Epithelial cell of proximal tubule (primary cell): ENCODE measurements at places on chromosomes 12 and 14.

DNA sequence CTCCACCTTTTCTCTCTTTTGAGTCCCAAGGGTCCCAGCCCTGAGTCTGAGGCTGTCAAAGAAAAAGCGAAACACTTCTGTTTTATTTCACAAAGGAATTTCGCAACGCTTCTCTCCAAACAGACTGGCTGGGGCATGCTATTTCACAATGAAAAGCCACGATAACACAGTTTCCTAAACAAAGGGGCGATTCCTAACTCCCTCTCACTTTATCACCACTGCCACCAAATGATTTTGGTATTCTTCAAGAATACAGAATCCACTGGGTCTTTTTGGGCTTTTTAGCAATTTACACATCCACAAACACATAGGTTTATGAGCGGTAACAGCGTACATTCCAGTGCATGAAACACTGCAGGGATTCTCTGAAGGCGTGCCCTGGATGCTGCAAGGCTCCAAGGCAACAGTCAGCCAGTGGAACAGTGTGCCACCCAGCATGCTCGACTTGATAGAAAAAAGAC is 161.2 kb downstream of the DAD1 start:
- DNase-seq: no peak

GRCh38 chr12:111066744-111067437 is 146.5 kb upstream of the MYL2 start:
- DNase-seq: no peak

- DNase-seq: no peak
Observed at GRCh38 chr12:104586351-104586919, 129.7 kb downstream of the CHST11 start.

DNA sequence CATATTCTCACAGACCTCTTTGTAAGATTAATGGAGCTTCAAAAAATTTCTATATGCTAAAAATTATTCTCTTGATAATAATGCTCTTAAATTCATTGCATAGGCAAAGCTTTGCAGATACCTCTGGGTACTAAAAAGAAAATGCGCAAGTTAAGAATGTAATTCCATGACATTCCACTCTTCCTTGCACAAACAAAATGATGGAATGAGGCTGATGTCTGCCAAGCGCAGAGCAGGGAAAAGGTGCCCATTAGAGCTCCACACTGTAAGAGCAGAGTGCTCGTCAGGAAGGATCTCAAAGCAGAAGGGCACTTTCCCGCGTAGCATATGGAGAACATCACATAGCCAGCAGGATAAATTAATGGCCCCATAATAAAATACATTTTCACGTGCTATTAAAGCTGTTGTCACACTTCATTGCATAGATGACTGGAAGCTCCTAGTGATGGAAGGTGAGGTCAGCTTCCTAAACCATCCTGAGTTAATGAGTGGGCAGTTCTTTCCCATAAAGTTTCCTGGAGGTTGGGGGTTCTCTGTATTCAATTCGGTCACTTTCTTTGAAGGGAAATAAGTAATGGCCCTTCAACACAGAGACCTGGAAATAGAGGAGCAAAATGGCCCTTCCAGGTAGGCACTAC is 1058.9 kb downstream of the GALC start:
- no peak for DNase-seq

- DNase-seq: no peak
Observed at GRCh38 chr14:39939023-39939422, 506.8 kb upstream of the FBXO33 start.

DNA sequence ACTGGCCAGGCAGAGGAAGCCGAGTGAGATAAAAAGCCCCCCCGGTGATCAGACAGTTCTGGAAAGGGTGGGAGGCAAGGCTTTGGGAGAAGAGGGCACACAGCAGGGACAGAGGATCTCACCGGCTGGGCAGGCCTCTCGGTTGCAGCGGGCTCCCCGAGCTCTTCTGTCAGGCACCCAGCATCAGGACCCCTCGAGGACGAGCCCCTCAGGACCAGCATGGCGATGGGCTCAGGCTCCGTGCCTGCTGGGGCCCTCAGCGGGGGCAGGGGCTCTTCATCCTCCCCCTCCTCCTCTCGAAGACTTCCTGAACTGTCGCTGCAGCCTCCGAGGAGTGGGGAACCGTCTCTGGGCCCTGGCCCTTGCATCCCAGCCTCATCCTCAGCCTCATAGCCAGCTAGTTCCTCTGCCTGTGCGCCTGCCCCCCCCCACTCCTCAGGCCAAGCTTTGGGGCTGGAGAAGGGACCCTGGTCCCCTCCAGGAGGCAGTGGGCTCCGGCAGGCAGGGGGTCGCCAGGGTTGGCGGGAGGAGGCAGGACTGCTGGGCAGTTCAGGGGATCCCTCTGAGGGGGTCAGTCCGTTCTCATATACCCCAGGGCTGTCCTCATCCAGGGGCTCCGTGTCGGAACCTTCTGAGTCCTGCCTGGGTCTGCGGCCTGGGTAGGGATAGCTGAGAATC is 3.4 kb upstream of the AP1G2 start:
- no peak for DNase-seq

GRCh38 chr14:106038263-106038662 is 511.9 kb downstream of the TMEM121 start:
- no peak for DNase-seq

GRCh38 chr12:57518920-57519795 is 1.2 kb downstream of the DDIT3 start:
- no peak for DNase-seq

- DNase-seq: no peak
Observed at GRCh38 chr12:72261885-72262284, 10.3 kb upstream of the TRHDE start.
